ENCODE measurements at places on chromosomes 6 and 20. TPM values are rescaled to one million over a fixed set of nuclear protein-coding genes. Genes with fewer than 3 reads are reported as not detected.

- ATAC-seq = peak; percentile 98
These were observed 36.5 kb downstream of the AKAP12 start for GRCh38 chr6:151276112-151276740.

TNFAIP3 gene
- 3.1 TPM for total RNA-seq

- peak; percentile 63 for ATAC-seq
These were observed 171.4 kb downstream of the MYLK4 start for GRCh38 chr6:2579241-2579761.

PBX2 gene
- total RNA-seq = 73.0 TPM

GRCh38 chr6:90124874-90125510 lies 171.7 kb downstream of the BACH2 start:
- no peak for ATAC-seq

NCOA5 gene
- 20.2 TPM for total RNA-seq

GRCh38 chr6:12051861-12052368 lies 39.8 kb downstream of the HIVEP1 start:
- ATAC-seq = no peak

- no peak for ATAC-seq
These were observed 172.2 kb downstream of the CDC5L start for GRCh38 chr6:44559486-44560270.

LRP11 gene
- total RNA-seq = 16.7 TPM

GRCh38 chr20:6142348-6142993 lies 19.6 kb upstream of the FERMT1 start:
- ATAC-seq = peak; percentile 72

DNA sequence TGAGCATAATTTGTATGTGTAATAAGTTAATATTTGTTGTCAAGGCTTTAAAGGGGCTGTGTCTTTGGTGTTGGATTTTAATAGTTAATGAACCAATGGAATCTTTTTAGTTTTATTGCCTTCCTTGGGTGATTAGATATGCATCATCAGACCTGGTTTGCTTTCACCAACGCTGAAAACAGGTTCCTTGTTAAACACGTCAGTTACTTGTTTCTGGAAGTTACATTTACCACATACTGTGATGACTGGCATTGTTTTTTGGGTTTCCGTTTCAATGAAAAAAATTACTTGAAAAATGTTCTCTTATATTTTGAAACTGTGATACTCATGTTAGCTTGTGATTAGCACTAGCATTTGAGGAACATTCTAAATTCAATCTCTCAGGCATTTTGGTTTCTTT lies 58.6 kb upstream of the RNF144B start:
- no peak for ATAC-seq

GRCh38 chr20:17344790-17345189 lies 118.0 kb downstream of the PCSK2 start:
- ATAC-seq = no peak
